ELF-1 (cell line): ENCODE measurements at places on chromosomes 5 and 9.

- no peak for DNase-seq
Measured at GRCh38 chr9:125608489-125609224, 98.4 kb downstream of the MAPKAP1 start.

- no peak for DNase-seq
Measured at GRCh38 chr9:83588256-83588655, 34.7 kb upstream of the IDNK start.

DNA sequence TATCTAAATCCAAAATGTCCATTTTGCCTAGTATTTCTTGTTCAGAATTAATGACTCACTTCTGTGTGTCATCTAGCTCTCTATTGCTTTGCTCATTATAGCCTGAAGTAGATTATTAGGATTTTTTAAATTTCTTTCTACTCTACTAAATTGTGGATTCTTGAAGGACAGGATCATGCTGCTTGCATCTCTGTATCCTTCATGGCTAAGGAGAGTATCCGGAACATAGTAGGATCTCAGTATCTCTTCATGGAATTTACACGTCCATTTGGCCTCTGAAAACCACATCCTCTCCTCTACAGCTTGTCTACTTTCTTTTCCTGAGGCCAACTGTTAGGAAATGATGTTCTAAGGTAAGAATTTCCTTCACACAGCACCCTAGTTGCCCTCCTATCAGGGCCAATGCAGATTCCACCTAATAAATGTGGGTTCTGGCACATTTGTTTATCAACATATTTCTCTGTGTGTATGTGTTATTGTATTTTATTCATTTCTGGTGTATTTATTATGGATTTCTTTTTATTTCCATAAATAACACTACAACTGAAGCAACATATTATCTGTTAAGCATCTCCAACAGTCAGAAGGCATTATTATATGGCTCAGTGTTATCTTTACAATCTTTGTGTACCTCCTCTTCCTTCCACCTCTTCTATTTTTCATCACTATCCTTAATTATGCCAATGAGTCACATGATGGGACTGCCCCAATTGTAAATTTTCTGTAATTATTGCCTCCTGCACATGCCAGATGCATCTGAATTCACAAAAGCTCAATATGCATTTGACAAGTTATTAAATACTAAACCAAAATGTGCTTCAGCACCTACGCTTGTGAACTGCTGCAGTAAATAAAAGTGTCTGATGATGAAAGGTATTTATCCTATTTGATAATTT is 557.8 kb upstream of the TLE4 start:
- DNase-seq = no peak

DNA sequence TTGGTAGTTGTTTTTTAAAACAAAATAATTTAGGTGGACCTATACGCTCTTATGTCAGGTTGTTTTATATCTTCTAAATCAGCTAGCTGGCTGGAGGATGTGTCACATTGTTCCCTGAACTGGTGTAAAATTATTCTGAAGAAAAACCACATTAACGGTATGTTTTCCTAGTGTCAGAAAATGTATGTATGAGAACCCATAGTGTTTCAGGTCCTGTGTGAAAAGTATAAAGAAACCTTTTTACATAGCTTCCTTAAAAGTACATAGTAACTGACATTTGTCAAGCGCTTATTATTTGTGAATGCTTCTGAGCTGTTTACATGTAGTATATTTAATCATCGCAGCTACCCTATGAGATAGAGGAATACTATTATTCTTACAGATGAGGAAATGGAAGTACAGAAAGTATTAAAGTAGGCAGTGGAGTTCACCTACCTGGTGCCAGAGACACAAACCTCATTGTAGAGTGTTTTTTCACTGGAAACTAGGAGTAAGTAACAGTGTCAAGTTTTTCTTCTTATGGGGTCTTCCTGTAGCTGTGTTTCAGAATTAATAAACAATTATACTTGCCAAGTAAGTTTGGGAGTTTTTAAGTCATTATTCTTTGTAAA is 10.4 kb upstream of the FAM120AOS start:
- DNase-seq = no peak

- no peak for DNase-seq
Measured at GRCh38 chr5:36755342-36755741, 121.2 kb upstream of the NIPBL start.

DNA sequence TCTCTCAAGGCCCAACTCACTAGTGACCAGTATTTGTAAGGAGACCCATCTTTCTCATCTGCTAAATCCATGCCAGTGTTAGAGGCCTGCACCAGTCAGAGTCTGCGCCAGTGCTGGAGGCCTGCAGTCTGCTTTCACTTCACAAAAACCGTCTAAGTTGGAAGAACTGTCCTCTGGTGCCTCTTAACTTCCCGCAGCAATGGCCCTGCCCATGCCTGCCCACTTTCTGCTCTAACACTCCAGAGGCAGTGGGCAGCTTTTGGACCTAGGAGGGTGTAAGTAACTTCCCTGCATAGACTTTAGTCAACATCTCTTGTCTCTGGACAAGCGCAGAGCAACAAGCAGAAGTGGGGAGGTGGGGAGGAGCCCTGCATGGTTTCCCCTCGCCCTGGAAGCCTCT is 152.9 kb downstream of the AUH start:
- DNase-seq = no peak

GRCh38 chr5:132766020-132766805 is 10.8 kb downstream of the SEPTIN8 start:
- DNase-seq = no peak

- DNase-seq = peak; percentile 46
Measured at GRCh38 chr9:33921967-33922895, 105.3 kb downstream of the UBE2R2 start.
